ENCODE measurements at places on chromosomes 2 and 18.

GRCh38 chr2:29920631-29921559 lies 491 bp downstream of the ALK start:
- DNase-seq: no peak

GRCh38 chr2:64975232-64975821 lies 13.9 kb upstream of the SLC1A4 start:
- no peak for DNase-seq

GRCh38 chr2:8445580-8445979 lies 236.3 kb upstream of the ID2 start:
- DNase-seq: no peak

DNA sequence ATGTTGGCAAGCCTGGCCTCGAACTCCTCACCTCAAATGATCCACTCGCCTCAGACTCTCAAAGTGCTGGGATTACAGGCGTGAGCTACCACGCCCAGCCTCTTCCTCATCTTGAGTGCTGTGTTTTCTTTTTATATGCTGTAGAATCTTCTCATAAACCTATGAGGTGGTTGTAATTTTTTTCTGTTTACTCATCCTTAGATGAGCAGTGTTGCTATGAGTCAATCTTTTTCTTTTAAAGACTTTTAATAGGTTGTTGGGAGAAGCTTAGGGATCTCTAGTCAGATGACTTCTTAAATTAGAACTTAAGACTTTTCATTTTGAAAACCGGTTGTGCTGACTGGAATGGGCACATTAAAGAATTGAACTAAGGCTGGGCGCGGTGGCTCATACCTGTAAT lies 8.7 kb upstream of the AAK1 start:
- peak; percentile 52 for DNase-seq
